Activated CD4-positive, CD25-positive, alpha-beta regulatory T cell (primary cell): ENCODE measurements at places on chromosomes 1 and 21.

DNA sequence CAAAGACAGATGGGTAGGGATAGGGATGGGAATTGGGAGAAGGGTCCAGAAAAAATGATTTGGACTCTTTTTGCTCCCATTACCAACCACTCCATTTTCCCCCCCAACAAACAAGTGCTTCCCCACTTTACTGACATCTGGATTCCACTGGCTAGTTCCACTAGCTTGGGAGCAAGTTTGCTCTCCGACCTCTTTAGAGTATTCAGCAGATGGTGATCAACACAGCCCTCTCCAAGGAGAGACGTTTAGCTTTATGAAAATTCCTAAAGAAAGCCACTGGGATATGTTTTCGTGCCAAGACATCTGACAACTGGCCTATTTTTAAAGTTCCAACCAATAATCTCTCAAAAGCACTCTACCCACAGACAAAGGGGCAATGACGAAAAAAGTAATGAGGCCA, 50.3 kb downstream of the ITPKB start:
- DNase-seq, result no peak

DNA sequence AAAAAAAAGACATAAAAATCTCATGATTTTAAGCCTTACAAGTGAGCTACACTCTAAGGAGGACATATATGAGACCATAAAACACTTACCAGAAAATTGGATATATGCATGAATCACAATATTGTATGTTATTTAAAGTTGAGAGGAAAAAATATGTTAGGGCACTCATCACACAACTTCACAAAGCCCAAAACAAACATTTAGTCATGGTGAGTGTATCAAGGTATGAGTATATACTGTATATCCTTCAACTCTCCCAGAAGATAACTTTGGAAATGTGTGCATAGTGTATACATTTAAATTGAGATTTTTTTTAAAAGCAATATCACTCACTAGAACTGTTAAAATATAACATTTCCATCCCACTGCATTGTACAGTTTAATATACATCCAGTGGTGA, 259.3 kb downstream of the SRGAP2C start:
- no peak for DNase-seq

GRCh38 chr1:243580072-243580471, 270.0 kb downstream of the AKT3 start:
- DNase-seq, result no peak

DNA sequence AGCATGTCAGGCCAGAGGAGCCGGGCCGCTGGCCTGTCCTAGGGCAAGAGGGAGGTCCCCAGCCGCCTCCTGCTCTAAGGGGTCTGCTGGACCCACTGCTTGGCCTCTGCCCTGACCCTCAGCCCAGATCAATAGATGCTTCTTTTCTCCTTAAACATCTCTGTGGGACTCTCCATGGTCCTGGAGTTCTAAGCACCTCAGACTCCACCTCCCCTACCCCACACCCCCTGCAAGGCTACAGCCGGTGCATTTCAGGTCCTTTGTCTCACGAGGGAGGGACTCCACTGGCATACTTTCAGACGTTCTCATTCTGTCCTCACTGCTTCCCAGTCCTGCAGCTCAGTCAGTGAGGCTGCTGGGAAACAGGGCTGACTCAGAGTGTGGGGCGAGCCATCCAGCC, 11.0 kb downstream of the CNTN2 start:
- DNase-seq, result no peak

- no peak for DNase-seq
Observed at GRCh38 chr1:95865769-95866168, 631.8 kb downstream of the RWDD3 start.

- no peak for DNase-seq
Observed at GRCh38 chr1:201673915-201674314, 135.0 kb downstream of the NAV1 start.
